ENCODE measurements at places on chromosomes 3 and 15.

GRCh38 chr3:16137044-16137443, 37.4 kb upstream of the GALNT15 start:
- no peak for DNase-seq

DNA sequence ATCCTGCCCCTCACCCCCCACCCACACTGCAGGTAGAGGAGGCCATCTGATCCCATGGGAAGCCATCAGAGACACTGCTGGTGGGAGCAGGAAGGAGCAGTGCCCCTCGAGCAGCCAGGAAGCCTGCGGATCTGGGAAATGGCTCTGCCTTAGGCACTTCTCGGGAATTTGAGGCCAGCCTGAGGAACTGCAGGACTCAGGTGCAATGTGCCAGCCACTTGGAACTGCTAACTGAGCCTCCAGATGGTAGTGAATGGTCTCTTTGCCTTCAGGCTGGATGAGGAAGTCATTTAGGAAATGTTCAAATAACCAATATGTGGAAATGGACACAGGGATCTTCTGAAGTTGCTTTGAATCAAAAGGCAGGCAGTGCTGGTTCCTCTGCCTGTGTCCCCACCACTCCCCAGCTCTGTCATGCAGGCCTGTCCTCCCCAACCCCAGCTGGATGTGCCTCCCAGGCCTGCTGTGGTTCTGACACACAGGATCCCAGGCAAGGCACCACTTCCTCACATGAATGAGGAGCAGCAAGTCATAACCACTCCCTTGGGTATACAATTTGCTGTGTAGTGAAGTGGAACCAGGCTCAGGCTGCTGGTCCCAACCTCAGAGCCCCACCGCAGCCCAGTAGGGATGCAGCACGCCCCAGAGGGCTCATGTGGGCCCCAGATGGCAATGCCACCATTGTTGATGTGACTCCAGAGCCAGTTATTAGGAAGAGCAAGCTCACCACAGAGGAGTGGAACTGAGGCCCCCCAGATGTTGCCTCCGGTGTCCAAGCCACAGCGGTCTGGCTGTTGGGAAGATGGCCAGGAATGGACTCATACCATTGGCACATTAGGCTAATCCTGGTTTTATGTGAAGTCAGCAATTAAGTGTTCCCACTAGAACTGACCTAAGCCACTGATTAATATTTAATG, 46.5 kb upstream of the LIMD1 start:
- DNase-seq = no peak

- DNase-seq = peak; percentile 23
Observed at GRCh38 chr15:71753346-71753745, 57.0 kb upstream of the NR2E3 start.

DNA sequence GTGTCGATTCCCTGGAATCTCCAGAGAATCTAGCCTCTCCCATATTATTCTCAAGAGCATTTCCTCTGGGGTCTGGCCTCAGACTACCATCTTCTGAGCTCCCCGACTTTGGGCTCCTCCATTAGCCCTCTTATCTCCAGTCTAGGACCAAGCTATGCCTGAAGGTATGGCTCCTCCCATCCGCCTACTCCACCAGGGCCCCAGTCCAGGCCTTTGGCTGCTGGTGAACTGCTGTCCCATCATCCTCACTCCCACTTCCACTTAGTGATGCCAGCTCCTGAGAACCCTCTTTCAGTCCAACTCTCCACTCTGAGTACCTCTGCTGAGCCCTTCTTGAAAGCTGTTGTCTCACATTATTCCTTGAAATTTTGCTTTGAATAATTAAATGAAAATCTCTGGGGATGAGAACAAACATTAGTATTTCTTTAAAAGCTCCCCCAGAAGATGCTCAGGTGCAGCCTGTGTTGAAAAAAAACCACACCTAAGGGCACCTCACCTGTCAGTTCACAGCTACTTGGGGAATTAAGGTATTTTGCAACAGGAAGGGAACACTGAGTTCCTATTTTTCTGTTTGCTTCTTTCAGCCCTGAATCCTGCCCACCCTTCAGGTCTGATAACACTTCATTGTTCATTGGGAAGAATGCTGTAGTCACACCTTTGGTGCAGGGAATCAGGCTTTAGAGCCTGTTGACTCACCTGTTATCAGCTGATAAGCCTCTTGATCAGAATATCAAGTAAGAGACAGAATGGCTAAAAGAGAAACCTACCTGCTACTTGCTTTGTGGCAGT, 9.5 kb downstream of the CLDN18 start:
- no peak for DNase-seq

DNA sequence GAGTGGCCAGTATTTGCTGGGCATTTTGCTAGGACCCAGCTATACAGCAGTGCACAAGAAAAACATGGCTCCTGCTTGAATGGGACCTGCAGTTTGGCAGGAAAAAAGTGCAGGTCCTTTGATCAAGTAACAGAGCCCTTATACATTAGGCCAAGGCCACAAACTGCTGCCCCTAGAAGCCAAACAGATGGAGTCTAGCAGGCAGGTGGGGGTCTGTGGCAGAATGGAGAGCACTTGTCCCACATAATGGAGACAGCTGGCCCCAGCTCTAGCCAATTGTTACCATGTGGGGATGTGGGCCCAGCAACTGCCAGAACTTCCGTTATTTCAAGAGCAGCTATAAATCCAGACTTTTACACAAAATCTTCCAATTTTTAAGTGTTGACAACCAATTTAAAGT, 79.3 kb downstream of the SHQ1 start:
- no peak for DNase-seq

- no peak for DNase-seq
Observed at GRCh38 chr3:132368962-132369361, 48.3 kb upstream of the DNAJC13 start.

DNA sequence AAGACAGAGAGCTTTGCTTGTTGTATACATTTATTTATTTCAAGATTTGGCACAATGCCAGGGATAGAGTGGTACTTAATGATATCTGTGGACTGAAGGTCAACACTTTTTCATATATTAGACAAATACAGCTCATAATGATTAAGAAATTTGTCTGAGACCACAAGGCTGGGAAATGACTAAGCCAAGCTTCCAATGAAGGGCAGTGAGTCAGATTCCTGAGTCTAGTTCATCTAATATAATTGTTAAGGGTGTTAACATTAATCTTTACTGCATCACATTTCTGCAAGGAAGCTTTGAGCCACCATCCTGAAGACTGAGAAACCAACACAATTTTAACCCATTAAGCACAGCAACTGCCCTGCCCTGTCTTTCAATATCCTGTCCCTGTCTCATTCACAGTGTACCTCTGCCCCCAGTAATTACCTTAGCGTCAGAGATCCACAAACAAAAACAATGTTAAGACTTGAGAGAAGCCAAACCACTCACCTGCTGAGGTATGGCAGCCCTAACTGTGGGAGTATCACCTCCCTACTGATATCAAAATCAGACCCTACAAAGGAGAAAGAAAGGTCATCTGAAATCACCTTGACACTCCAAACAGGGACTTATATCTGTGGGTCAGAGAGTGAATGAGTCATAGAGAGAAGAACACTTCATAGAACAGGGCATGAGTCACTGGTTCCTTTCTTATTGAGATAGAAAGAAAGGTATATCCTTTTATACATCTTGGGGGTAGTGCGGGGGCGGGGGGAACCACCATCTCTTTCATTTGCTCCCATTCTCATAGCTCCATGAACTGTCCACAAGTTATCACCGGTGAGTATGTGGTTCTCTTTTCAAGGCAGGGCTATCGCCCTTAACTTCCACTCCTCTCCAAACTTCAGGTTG, 74.7 kb downstream of the MAGI1 start:
- peak; percentile 29 for DNase-seq

GRCh38 chr3:101849714-101850245, 466 bp downstream of the NFKBIZ start:
- DNase-seq = no peak

- DNase-seq = no peak
Observed at GRCh38 chr3:63328365-63328764, 50.3 kb downstream of the SYNPR start.

GRCh38 chr15:85316244-85316934, 64.0 kb upstream of the AKAP13 start:
- no peak for DNase-seq

DNA sequence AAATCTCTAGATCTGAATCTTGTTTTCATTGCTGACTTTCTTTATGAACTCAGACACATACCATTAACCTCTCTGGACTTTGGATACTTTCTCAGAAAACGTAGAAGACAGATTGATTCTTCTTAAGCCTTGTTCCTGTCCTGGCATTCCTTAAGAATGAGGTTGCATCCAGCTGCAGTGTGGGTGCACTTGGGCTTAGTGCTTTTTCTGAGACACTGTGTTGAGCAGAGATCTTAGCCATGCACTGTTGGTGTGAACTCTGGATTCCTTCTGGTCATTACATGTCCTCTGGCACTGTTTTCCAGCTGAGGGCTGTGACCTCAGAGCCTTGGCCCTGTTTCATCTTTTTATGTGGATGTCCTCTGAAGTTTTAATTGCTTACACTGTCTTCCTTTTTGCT, 428.3 kb downstream of the CNTN4 start:
- DNase-seq = no peak

- DNase-seq = no peak
Observed at GRCh38 chr15:57735431-57735830, 28.9 kb downstream of the POLR2M start.

- DNase-seq = no peak
Observed at GRCh38 chr15:40343512-40343911, 2.8 kb upstream of the CCDC9B start.

DNA sequence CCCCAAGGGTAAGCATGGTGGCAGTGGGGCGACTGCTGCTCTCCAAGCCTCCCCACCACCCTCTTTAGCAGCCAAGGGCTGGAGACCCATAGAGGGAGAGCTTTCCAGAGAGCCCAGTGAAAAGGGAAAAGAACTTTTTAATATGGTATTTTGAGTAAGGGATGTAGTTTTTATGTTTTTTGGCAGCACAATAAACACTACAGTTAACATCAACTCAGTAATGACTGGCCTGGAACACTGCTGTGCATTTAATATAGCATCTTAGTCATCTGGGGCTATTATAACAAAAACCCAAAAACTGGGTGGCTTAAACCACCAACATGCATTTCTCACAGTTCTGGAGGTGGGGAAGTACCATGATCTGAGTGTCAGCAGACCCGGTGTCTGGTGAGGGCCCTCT, 495.8 kb downstream of the GABRG3 start:
- DNase-seq = no peak

DNA sequence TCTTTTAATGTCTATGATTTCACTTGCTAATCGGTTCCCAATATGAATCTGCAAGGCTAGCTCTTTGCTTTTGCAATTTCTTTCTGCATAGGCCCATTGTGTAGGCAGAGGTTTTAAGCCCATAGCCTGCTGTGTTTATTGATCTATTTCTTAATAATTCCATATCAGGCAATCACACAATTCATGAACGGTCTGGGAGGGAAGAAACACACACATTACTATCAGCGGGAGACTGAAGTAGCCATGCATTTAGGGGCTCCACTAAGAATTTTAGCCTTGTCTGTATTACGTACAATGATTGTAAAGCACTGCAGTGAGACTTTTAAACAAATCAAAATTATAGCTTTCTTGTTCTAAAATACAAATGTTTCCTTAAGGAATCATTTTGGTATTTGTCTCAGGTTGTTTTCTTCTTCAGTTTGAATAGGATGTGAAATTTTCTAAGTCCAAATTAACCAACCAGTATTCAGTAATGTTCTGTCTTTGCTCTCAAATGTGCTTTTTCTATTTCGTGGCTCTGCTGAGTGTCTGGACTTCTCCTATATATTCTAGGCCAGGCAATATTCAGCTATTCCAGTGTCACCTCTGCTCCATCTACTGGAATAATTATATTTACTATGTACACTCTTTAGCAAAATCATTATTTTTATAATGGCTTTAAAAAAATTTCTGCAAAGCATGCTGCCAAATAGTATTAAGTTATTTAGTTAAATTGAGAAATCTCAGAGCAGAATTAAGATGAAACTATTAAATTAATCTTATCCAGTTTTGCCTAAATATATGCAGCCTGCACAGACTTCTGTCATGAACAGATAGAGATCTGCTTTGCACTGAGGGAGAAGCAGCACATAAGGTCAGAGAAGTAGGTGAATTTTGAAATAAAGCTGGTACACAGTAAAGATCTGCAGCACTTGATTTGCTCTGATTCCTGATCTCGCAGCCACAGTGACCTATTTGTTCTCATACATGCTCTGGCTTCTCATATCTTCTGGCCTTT, 103.0 kb upstream of the NAALADL2 start:
- no peak for DNase-seq

DNA sequence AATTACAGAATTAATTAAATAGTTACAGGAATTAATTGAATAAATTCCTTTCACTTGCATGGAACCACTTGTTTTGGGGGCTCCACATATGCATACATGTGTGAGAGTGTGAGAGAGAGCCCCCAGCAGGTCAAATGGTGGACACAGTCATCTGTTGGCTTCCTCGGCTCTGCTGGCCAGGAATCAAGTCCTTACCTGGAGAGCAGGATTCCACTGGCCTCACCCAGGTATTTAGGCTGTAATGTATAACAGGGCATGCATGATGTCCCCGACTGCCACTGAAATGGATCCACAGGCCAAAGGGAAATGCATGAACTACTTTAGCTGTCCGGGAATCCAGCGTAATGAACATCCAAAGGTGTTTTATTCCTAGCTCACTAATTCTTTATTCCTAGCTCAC, 139.7 kb upstream of the SMAD3 start:
- DNase-seq = no peak

- no peak for DNase-seq
Observed at GRCh38 chr15:81002331-81003096, 1.8 kb downstream of the TLNRD1 start.

DNA sequence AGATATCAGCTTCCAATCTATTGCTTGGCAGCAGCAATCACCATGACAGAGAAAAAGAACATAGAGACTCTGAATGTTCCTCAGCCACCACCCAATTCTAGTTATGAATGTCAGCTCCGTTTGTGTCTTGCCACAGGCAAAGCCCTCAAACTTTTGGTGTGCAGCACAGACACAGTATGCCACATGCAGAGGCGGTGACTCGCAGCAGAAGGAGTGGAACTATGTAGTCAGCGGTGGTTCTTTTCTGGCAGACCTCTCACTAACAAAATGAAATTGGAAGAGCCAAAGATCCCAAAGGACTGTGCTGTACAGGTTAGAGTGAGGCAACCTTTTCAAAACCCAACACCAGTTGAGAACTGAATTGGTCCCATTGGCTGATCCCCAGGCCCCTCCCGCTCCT, 220.9 kb downstream of the SLC9A9 start:
- peak; percentile 36 for DNase-seq

- DNase-seq = no peak
Observed at GRCh38 chr3:48247401-48247811, 6.5 kb downstream of the ZNF589 start.

- no peak for DNase-seq
Observed at GRCh38 chr15:48992545-48992944, 28.8 kb upstream of the SHC4 start.

DNA sequence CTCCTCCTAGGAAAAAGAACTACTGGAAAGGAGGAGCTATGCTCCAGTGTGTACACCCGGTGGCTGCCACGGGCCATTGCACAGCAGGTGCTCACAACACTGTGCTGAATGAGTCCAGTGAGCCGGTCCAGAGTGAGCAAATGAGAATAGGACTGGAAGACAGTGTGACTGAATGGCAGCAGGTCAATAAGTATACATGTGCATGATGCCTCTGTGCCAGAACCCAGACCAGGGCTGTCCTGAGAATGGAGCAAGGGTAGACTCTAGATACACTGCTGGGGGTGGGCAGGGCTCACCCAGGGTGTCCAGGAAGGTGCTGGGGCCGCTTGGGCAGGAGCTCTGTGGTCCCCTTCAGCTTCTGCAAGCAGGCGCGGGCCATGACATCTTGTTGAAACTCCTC, 8.3 kb downstream of the POLG start:
- DNase-seq = no peak

All from fibroblast of the conjunctiva (primary cell).